ENCODE measurements at places on chromosomes 12 and 14.

GRCh38 chr12:68240975-68241374 lies 12.4 kb downstream of the IL22 start:
- peak; percentile 34 for DNase-seq

GRCh38 chr12:19666070-19666469 lies 226.8 kb downstream of the AEBP2 start:
- no peak for DNase-seq

DNA sequence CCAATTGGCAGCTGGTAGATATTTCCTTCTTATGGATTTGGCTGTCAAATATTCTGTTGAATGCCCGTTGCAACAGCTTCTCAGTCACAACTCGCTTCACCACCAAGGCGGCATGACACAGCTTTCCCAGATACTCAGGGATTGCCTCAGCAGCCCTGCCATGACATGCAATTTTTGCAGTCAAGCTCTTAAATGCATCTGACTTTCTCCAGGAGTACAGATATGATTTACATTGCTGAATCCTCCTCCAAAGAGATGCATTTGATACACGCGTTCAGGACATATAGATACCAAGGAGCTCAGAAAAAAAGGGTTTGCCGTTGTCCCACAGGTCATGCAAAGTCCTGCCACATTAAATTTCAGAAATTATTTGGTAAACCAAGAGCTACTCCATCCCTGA lies 6.5 kb downstream of the KRT5 start:
- DNase-seq: no peak

- no peak for DNase-seq
These were observed 1122.7 kb upstream of the ATXN7L3B start for GRCh38 chr12:73414926-73415325.

DNA sequence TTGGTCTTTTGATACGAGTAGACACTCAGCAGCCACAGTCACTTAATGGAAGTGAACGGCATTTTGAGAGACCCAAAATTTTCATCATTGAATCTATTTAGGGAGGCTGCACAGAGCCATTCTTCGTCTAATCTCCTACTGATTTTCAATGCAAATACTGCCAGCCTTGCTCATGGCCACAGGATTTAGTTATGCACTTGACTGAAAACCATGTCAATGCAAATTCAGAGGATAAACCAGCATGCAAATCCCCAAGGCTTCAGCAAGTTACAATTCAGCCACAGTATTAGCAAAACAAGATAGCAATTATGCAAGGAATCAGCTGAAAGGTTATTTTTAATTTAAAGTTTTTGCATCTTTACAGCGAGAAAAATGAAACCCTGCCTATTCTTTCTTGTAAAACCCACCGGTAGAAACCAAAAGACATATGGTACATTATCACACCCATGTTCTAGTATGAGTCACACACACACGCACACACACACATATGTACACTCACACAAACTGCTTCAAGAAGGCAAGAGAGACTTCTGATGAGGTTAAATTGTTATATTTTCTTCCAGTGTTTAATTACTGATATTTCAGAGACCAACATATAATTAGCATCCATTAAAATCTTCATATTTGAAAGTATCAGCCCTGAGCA lies 985.3 kb upstream of the FLRT2 start:
- no peak for DNase-seq

DNA sequence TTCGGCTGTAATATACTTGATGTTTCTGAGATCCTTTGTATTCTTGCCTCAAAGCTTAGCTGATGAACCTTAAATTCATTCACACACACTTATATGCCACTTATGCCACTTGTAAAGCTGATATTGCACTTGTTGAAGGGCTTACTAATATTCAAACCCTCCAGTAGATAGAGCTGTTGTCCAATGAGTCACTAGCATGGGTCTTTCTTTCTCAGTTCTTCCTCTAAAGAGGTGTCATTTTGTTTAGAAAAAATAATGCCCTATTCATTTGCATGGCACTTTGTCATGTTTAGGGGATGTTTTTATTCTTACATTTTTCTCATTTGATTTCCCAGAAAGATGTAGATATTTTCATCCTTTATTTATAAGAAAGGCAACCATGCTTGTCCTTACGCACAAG lies 56.4 kb downstream of the MON2 start:
- DNase-seq: no peak

Measured in stimulated activated CD4-positive, alpha-beta T cell treated with anti-CD3 and anti-CD28 coated beads, Interleukin-1b, Interleukin-23, amount 100 ng/mL, for 4 hours (primary cell).